ENCODE measurements at places on chromosomes 4 and X.

DNA sequence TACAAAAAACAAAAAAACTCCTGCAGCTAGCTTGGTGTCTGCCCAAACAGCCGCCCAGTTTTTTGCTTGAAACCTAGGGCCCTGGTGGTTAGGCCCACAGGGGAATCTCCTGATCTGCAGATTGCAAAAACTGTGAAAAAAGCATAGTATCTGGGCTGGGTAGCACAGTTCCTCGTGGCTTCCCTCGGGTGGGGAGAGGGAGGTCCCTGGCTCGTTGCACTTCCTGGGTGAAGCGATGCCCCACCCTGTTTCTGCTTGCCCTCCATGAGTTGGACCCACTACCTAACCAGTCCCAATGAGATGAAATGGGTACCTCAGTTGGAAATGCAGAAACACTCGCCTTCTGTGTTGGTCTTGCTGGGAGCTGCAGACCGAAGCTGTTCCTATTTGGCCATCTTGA is 18.6 kb upstream of the BRWD3 start:
- no peak for DNase-seq

DNA sequence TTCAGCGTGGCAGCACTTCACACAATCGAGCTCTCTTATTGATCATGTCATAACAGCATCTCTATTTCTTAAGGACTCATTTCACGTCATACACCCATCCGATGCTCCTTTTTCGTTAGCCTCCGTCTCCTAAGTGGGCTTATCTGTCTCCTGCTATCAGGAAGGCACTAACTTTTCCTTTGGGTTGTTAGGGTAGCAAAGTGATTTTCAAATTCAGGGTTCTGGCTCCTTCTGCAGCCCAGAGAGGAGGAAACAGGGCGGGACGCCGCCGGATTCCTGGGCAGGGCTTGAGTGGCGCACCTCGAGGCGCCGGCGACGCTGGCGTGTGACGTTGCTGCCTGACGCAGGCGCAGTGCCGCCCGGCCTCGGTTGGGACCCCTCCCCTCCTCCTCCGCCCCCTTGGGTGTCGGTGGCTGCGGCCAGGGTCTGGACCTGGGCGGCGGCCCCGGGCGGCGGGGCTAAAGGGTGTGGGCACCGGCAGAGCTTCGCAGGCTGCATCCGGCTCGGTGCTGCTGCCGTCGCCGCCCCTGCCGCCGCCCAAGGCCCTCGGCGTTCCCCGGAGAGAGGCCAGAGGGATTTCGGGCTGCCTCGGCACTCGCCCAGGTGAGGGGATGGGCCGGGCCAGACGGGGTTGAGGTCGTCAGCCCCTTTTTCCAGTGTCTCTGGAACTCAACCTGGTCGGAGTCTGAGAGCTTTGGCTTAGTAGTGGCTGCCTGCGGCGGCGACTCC is at the start of gene BLTP1:
TSS of gene BLTP1 (plus strand) at position 350 of the 729 bp plus-strand sequence. CDS start 18,317 bp downstream, outside the sequence.
- DNase-seq, result peak; percentile 83

DNA sequence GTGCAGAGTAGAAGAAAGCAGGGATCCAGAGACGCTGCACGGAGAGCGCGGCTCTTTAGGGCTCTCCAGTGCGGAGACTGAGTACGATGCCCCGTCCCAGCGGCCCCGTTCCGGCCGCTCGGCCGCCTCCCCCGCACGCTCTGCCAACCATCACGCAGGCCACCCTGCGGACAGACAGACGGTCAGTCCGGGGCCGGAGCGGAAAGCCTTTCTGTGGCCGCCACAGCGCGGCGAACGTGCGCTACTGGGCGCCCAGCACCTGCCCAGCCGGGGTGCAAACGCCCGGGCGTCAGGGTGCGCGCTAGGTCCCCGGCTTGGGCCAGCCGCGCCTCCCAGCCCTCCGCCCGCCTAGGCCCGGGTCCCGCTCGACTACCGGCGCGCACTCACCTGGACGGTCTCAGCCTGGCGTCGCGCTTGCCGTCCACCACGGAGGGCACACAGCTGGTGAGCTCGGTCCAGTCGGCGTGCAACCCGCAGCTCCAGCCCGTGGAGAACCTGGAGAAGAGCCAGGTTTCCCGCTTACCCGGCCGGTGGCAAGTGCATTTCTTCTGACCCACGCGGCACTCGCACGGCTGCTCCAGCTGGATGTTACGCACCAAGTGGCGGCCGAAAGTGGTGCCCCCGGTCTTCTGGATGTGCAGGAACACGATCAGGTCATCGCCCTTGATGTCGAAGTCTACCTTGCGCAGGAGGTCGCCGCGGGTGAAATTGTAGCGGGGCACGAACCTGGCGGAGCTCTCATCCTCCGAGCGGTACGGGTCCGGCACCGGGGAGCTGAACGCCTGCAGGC is 1.8 kb downstream of the HS6ST2 start:
- DNase-seq, result no peak

DNA sequence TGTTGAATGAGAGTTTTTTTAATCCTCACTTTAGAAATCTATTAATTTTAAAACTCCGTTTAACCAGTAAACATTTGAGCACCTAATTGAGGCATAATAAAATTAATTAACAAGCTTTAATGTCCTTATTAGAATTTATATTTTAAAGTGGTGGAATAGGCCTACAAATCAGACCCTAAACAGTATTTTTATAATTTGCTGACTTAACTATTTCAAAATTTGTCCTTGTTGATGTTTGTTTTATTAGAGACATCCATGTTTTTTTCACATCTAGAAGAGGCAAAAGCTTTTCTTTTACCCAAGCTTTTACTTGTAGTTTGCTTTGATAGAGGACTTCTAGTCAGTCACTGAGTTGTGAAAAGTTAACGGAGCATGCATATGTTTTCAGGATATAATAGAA is 3.8 kb downstream of the SAP30 start:
- no peak for DNase-seq

DNA sequence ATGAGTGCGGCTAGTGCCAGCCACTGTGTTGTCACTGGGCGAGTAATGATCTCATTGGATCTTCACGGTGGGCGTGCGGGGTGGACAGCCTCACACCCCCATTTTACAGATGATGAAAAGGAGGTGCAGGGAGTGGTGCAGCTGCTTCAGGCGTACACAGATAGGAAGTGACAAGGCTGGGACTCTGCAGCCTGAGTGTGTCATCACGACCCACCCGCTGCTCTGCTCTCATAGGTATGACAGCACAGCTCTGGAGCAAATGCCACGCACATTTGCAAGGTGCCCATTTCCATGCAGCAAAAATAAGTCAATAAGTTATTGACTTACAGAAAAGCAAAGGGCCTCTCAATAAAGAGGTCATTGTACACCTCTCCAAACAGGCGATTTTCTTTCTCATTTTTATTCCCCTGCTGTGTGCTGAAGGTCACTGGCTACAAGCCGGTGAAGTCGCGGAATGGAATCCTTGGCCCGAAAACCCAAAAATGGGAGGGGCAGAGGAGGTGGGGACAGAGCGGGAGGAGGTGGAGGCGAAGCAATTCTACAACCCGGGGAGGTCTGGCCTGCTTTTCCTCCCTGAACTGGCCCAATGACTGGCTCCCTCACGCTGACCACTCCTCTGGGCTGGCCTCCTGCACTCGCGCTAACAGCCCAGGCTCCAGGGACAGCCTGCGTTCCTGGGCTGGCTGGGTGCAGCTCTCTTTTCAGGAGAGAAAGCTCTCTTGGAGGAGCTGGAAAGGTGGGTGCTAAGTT is at the start of gene SOD3:
TSS of gene SOD3 (plus strand) at position 658 of the 750 bp plus-strand sequence. CDS start 3,949 bp downstream, outside the sequence.
- DNase-seq, result no peak
